ENCODE measurements at places on chromosomes 1 and 21. TPM values are rescaled to one million over a fixed set of nuclear protein-coding genes. Genes with fewer than 3 reads are reported as not detected.
A peak's percentile ranks its signal among the peaks of the same experiment; 100 is the strongest.

- no peak overlapping the region for H3K4me3 ChIP-seq
- H3K27ac ChIP-seq = no peak overlapping the region
- peak; percentile 80 for DNase-seq
Measured at GRCh38 chr1:204837440-204838084, 33.1 kb upstream of the NFASC start.

DNA sequence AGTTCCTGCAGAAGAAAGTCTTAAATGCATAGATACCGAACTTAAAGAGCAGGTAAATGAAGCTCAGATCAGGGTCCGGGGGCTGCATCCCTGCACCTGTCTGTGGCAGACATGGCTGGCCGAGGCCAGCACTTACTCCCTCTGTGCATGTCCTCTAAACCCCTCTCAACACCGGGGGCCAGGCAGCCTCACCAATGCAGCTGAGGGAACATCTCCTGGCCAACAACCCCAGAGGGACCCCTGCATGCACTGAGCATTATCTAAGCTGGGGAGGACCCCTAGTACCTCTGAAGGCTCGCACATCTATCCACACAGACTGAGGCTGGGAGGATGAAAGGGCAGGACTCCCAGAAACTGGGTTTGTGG, 18.4 kb downstream of the TTC34 start:
- H3K4me3 ChIP-seq = no peak overlapping the region
- H3K27ac ChIP-seq = no peak overlapping the region
- H3K4me1 ChIP-seq = no peaks in the 10 kb centered on the region
- DNase-seq = no peak
- H3K27me3 ChIP-seq = no peaks in the 10 kb centered on the region
- H3K36me3 ChIP-seq = peaks cover 11% of the 10 kb centered on the region

GRCh38 chr1:83849191-83850061, 149.5 kb downstream of the TTLL7 start:
- no peak for DNase-seq
- no peak overlapping the region for H3K27ac ChIP-seq
- H3K36me3 ChIP-seq = no peaks in the 10 kb centered on the region
- H3K27me3 ChIP-seq = no peaks in the 10 kb centered on the region
- no peaks in the 10 kb centered on the region for H3K4me1 ChIP-seq

DNA sequence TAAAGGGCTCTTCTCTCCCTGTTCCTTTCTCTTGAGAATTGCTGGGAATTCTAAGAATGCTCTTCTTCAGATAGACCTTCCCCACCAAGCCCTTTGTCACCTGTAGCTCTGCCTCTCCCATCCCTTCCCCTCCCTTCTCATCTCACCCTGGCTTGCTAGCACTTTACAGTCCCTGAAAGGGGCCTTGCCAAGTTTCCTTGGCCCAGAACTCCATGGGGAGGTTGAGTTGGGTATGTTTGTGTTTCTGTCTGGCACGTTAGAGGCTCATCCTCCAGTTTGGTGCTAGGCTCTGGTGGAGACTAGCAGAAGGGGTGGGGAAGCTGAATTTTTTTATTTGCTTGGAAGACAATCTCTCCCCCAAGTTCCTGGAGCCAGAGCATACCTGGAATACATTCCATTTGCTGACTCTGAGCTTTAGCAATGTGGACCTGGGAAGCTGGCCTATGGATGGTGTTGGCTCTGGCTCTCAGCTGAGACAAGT, 4.9 kb downstream of the CGN start:
- H3K4me3 ChIP-seq = no peak overlapping the region
- peaks cover 21% of the 10 kb centered on the region for H3K27me3 ChIP-seq
- H3K4me1 ChIP-seq = peaks cover 23% of the 10 kb centered on the region
- no peak overlapping the region for H3K27ac ChIP-seq

- no peaks in the 10 kb centered on the region for H3K36me3 ChIP-seq
- H3K4me1 ChIP-seq = peaks cover 10% of the 10 kb centered on the region
- peaks cover 60% of the 10 kb centered on the region for H3K27me3 ChIP-seq
- H3K27ac ChIP-seq = no peak overlapping the region
Measured at GRCh38 chr1:200072636-200073285, 45.3 kb downstream of the NR5A2 start.

DNA sequence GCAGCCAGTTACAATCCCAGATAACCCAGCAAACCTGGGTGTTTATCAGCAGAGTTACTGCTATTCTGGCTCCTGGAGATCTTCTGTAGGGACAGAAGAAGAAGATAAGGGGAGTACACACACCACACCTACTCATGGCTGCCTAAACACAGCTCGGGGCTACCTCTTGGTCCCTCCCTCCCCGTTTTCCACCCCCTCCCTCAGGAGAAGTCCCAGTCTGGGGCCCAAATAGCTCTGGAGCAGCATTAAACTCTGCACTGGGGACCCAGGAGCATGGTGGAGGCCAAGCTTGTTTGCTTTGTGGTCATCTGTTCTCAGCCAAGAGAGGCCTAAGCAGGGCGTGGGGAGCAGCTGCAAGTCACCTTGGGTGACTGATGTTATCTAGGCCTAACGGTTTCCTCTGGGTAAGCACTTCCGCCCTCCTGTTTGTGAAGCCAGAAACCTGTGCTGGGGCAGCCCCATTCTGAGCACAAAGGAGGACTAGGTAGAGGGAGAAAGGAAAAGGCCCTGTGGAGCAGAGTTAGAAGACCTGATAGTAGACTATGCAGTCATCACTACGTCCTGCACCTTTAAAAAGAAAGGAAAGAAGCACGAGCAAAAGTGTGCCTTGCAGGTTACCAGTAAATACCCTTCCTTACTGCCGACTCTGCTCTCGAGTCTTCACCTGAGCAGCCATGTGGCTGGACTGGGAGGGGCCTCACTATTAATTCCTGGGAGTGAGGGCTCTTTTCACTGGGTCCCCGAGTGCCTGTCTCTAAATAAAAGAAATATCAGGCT, 2.0 kb upstream of the RCSD1 start:
- no peak overlapping the region for H3K27ac ChIP-seq

DNA sequence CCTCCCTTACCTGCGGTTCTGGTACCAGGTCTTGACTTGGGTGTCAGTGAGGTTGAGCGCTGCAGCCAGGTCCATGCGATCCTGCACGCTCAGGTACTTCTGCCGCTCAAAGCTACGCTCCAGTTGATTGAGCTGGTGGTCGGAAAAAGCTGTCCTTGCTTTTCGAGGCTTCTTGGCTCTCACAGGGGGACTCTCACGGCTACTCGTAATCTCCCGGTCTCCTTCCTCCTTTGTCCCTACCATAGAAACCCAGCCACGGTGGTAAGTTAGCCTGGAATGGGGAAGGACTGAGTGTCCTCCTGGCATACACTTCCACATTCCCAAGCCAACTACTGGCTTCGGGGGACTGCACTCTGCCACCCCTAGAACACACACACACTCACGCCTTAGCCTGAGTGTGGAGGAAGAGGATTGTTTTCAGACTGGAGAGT, 2.6 kb downstream of the BARHL2 start:
- no peak overlapping the region for H3K4me3 ChIP-seq
- H3K4me1 ChIP-seq = peaks cover 20% of the 10 kb centered on the region
- no peak for DNase-seq
- no peaks in the 10 kb centered on the region for H3K36me3 ChIP-seq

- H3K4me3 ChIP-seq = no peak overlapping the region
- H3K27ac ChIP-seq = no peak overlapping the region
- no peaks in the 10 kb centered on the region for H3K27me3 ChIP-seq
- H3K4me1 ChIP-seq = peaks cover 21% of the 10 kb centered on the region
Measured at GRCh38 chr1:30774550-30775432, 17.2 kb upstream of the LAPTM5 start.

- H3K36me3 ChIP-seq = peaks cover 29% of the 10 kb centered on the region
- no peaks in the 10 kb centered on the region for H3K27me3 ChIP-seq
- no peak overlapping the region for H3K27ac ChIP-seq
- peaks cover 4% of the 10 kb centered on the region for H3K4me1 ChIP-seq
Measured at GRCh38 chr1:7989762-7990428, 28.4 kb downstream of the PARK7 start.

DNA sequence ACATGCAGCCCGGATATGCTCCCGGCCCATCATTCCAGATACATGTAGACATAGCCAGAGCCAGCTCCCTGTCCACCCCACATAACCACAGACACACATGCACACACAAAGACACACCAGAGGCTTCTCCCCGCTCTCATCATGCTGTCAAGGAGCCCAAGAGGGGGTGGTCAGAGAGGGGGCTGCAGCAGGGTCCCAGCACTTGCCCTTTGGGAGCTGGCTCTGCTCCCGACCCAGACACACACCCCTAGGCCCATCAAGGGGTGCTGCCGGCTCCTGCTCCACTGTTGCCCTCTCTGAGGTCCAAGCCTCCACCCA, 2.6 kb downstream of the PTAFR start:
- no peak for DNase-seq
- H3K36me3 ChIP-seq = no peaks in the 10 kb centered on the region
- no peaks in the 10 kb centered on the region for H3K27me3 ChIP-seq
- H3K27ac ChIP-seq = no peak overlapping the region
- H3K4me1 ChIP-seq = no peaks in the 10 kb centered on the region

- no peak for DNase-seq
- H3K27me3 ChIP-seq = no peaks in the 10 kb centered on the region
- H3K27ac ChIP-seq = no peak overlapping the region
- no peak overlapping the region for H3K4me3 ChIP-seq
- peaks cover 6% of the 10 kb centered on the region for H3K4me1 ChIP-seq
Measured at GRCh38 chr1:109976762-109977161, 7.8 kb upstream of the AHCYL1 start.

DNA sequence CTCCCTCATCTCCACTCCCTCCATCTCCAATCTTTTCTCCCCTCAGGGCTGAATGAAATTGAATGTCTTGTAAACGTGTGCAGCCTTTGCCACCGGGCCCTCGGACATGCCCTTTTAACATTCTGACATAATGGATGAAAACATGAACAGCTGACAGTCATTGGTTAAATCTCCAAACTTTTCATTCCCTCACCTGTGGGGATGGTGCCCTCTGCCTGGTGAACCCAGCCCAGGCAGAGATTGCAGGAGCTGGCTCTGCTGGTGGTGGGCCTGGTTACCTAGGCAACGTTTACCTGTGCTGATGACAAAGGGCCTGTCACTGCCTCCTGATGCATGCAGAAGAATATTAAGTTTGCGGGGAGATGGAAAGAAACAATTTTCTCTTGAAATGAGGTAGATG, 21.3 kb downstream of the ST6GALNAC3 start:
- peaks cover 19% of the 10 kb centered on the region for H3K4me1 ChIP-seq
- no peak for DNase-seq
- H3K27ac ChIP-seq = no peak overlapping the region

DNA sequence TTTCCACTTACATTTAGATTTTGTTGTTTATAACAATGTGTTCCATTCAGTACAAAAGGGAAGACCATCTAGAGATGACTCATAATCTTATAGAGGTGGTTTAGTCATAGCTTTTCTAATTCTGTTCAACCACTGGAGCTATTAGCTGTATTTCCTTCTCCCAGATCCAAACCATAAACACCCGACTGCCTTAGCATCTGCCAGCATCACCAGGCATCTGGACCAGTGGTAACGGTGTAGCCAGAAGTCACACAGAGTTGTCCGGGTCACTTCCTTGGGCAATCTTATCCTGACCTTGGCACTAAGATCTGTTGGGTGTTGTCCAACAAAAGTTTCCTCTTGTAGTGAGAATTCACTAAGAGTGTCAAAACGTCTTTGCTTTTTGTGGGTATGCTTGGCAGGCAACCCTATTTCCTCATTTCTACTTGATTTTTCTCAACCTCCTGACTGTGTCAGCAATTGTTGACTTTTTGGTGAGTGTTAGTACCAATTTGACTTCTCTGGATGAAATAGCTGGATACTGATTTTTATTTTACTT, 372.1 kb upstream of the B3GALT2 start:
- H3K27ac ChIP-seq = no peak overlapping the region
- no peaks in the 10 kb centered on the region for H3K4me1 ChIP-seq
- no peak for DNase-seq
- no peaks in the 10 kb centered on the region for H3K27me3 ChIP-seq

DNA sequence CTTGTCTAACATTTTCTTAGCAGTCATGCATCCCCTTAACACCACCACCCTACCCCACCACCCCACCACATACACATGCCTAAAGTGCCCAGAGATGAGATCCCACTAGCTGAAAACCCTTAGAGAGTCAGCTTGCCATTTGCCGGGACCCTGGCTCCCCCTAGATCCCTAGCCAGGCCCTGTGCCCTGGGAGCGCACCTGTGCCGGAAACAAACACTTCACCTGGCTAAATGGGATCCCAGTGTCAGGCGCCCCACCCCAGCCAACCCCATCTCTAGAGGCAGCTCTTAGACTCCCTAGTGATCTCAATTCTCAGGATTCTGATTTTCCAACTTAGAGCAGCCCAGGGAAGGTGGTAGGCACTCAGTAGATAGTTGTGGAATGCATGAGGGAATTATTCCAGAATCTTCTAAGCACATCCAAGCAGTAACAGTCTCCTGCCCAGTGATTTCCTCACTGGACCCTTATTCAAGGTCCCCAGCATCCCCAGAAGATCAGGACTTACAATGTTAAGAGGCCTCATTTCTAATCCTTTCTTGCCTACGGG, 105.2 kb downstream of the LAMC2 start:
- peaks cover 6% of the 10 kb centered on the region for H3K4me1 ChIP-seq
- no peak overlapping the region for H3K4me3 ChIP-seq
- no peak for DNase-seq
- H3K27ac ChIP-seq = no peak overlapping the region
- no peaks in the 10 kb centered on the region for H3K36me3 ChIP-seq

- peaks cover 6% of the 10 kb centered on the region for H3K27me3 ChIP-seq
- peak overlapping the region; percentile 50 for H3K4me3 ChIP-seq
- no peak for DNase-seq
Measured at GRCh38 chr21:32389337-32390015, 3.3 kb downstream of the URB1 start.

DNA sequence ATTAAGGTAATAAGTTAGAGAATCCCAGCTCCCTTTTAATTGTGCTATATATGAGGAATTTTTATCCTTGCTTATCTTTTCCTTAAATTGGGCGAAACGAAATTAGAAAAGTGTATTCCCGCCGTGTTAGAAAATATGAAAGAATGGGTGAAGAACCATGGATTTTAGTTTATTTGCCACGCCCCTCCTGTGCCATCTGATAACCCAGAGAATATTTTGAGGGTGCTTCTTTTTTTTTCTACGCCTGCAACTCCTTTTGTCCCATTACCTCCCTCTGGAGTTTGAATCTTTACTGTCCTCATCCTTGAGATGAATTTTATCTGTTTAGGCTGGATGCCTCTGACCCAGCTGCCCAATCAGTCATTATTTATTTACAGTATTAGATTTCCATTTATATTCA, 1.6 kb downstream of the TLCD4 start:
- H3K4me1 ChIP-seq = peaks cover 10% of the 10 kb centered on the region
- no peak for DNase-seq
- H3K36me3 ChIP-seq = no peaks in the 10 kb centered on the region
- no peak overlapping the region for H3K27ac ChIP-seq
- H3K27me3 ChIP-seq = peaks cover 46% of the 10 kb centered on the region
- peak overlapping the region; percentile 92 for H3K4me3 ChIP-seq

Gene SYCP1
- total RNA-seq = not detected

Gene RXFP4
- total RNA-seq = not detected

Gene CRNN
- not detected for total RNA-seq

Gene IQGAP3
- 43.1 TPM for total RNA-seq

Gene CCDC185
- not detected for total RNA-seq

Measured in neural crest cell (in vitro differentiated cells).